ENCODE measurements at places on chromosomes 5 and 9.
A peak's percentile ranks its signal among the peaks of the same experiment; 100 is the strongest.

GRCh38 chr9:114606597-114607207 lies 4.4 kb upstream of the TMEM268 start:
- DNase-seq, result no peak

GRCh38 chr9:90038763-90039162 lies 434.0 kb downstream of the GADD45G start:
- no peak for DNase-seq

GRCh38 chr9:123550797-123551196 lies 194.8 kb downstream of the CRB2 start:
- DNase-seq, result no peak

- no peak for DNase-seq
Observed at GRCh38 chr9:135222881-135223760, 135.7 kb downstream of the OLFM1 start.

GRCh38 chr5:139651043-139651834 lies 3.1 kb downstream of the CXXC5 start:
- no peak for DNase-seq

- DNase-seq, result no peak
Observed at GRCh38 chr9:105269593-105269992, 25.1 kb downstream of the SLC44A1 start.

DNA sequence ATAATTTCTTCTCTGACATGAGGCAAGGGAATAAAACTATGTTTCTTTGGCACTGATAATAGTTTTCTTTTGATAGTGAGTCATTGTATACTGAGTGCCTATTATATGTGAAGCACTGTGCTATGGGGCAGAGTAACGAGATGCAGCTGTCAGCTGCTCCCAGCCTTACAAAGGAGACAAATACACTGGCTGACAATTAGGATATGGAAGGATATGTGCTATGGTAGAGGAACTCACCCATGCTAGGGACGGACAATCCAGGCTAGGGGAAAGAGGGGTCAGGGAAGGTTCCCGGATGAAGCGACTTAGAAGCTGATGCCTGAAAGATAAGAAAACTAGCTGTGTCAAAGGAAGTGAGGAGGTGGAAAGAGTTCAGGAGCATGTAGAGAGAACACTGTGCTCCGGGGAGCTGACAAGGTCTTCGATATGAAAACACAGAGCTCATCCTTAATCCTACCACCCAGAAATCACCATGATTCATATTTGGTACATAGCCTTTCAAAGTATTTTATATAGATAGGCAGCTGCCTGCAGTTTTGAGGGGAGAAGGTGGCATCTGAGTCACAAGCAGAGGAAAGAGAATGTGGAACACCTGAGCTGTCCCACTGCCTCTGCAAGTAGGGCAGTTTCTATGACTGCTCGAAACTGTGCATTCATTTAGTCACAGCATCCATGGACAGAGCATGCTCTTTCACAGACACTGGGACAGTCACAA lies 12.1 kb downstream of the BSPRY start:
- no peak for DNase-seq

DNA sequence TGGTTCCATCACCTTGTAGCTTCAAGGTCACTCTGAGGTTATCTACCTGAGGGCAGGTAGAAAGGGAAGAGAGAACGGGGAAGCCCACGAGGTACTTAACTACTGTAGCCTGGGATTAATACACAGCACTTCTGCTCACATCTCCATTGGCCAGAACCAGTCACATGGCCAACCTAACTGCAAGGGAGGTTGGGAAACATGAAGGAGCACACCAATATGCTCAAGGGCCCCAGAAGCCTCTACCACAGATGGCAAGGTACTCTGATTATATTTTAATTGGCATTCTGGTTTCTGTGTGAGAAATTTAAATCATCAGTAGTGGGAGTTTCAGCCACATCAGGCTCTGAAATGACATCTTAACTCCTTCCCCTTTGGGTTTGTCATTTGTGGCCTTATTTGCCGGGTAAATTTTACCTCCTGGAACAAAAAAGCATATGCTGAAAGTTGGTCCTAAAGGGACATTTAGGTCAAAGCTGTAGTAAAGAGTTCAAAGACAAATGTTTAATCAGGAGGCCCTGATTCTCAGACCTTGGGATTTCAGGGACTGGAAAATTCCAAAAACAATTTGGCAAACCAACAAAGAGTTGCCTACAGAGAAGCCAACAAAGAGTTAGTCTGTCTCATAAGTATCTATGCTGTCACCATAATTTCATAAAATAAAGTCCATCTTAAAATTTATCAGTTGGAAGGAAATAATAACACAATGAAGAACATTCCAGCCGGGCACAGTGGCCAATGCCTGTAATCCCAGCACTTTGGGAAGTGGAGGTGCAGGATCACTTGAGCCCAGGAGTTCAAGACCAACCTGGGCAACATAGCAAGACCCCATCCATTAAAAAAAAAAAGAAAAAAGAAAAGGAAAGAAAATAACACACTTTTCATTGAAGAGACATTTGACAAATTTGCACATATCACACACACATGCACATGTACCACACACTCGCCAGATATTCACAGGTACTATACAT lies 13.8 kb upstream of the MVB12B start:
- DNase-seq, result no peak

DNA sequence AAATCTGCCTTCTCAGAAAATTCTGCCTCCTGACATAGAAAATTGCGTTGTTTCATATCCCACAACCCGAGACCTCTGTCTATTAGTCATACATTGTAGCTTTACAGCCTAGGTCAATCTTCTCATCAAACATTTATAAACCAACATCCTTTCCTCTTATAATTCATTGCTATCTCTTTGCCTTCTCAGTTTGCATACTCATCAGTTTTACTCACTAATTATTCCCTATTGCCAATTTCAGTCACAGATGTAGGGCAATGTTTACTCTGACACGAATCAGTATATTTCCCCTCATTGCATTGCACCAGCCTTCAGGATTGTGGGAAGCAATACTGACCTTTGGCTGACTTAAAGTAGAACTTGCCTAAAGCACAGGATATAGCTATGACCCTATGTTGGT lies 247.2 kb downstream of the CEMIP2 start:
- no peak for DNase-seq

DNA sequence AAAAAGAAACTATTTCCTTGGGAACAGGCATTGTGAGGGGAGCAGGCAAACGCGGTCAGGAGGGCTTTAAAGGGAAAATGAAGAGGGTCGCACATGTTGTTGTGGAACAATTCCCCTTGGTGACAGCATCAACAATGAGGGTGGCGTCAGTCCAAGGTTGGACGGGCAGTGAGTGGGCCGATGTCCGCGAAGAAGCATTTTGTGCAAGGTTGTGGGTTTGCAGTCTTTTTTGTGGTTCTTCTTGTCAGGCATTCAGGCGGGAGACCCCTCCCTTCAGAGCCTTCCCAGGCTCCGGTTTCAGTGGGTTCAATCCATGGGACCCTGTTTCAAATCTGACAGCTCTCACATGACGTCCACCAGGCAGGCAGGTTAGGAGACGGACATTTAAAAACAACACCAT lies 11.1 kb upstream of the SLC6A19 start:
- no peak for DNase-seq

GRCh38 chr5:160534914-160535313 lies 113.3 kb downstream of the PTTG1 start:
- no peak for DNase-seq

DNA sequence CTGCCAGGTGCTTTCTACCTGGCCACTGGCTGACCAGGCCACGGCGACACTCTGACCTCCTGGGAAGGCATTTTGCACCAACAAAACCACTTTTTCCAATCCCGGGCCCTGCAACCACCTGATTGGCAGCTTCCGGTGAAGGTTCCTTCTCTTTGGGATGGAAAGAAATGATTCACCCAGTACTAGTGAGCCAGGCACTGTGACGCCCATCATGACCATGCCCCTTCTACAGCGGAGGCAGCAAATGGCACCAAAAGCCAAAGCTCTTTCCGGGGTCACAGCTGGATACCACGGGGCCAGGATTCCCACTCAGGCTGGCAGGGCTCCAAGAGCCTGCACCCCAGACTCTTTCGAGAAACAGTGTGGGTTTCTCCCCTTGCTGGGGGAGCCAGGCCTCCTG lies 4.7 kb downstream of the NOTCH1 start:
- DNase-seq, result no peak

- DNase-seq, result no peak
Observed at GRCh38 chr5:138523406-138523805, 19.6 kb downstream of the ETF1 start.

- DNase-seq, result no peak
Observed at GRCh38 chr9:94287877-94288513, 28.9 kb downstream of the ZNF169 start.

DNA sequence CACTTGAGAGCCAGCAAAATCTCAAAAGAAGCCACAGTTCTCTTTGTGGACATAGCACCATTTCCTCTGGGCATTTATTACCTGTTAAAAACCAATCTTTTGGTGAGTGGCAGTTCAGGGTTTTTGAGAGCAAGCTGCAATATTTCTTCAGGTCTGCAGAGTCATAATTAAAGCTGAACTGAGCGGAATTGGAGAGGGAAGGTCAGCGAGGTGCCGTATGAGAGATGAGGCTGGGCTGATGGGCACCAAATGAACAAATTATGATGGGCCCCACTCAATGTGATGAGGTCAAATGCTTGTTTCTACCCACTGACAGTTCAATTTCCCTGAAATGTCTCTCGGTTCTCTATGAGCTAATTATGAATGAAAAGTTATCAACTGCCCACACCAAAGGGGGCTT lies 231.9 kb downstream of the AP3B1 start:
- no peak for DNase-seq

GRCh38 chr5:120396186-120396585 lies 67.9 kb upstream of the PRR16 start:
- DNase-seq, result no peak

GRCh38 chr5:34474573-34475021 lies 181.5 kb upstream of the RAI14 start:
- DNase-seq, result no peak

GRCh38 chr5:155082401-155082800 lies 68.8 kb downstream of the KIF4B start:
- no peak for DNase-seq

GRCh38 chr5:168598639-168599038 lies 19.5 kb upstream of the PANK3 start:
- no peak for DNase-seq

DNA sequence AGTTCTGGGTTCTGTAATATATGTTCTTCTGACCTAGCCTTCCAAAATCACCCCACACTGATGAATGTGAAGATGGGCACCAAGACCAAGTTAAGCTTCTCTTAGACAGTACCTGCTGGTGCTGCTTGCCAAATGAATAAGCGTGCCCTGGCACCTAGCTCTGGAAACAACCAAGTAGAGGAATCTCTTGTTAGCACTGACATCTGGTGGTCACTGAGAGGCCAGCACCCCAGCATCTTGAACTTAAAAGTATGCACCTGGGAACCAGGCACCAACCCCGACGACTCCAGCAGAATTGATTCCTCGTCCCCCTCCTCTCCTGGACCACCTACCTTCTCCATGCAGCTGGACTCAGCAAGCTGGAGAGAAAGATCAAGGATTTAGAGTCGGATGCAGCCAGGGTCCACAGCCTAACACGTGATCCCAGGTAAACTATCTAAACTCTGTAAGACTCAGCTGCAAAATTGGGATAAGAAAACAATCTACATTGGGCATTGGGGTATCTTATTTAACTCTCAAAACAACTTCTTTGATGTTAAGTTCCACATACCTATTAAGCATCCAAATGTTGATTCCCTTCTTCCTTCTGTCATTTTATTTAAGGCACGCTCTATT lies 89.8 kb downstream of the SLC1A3 start:
- no peak for DNase-seq

DNA sequence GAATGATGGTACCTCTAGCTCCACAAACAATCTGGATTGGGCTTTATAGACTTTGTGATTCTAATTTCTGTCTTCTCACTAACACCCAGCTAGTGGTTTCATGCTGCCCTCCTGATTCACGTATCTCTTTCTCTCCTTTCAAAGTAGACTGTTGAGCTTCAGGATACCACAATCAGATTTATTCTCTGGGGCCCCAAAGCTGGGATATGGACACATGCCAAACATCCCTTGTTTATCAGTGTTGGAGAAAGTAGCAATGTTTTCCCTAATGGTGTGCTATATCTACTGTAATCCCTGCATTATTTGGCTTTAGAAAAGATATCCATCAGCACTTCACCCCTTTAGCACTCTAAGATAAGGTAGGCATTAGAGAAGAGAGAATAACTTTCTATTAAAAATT lies 361.0 kb downstream of the FGF10 start:
- DNase-seq, result no peak

- no peak for DNase-seq
Observed at GRCh38 chr9:107648153-107648715, 158.7 kb upstream of the KLF4 start.

DNA sequence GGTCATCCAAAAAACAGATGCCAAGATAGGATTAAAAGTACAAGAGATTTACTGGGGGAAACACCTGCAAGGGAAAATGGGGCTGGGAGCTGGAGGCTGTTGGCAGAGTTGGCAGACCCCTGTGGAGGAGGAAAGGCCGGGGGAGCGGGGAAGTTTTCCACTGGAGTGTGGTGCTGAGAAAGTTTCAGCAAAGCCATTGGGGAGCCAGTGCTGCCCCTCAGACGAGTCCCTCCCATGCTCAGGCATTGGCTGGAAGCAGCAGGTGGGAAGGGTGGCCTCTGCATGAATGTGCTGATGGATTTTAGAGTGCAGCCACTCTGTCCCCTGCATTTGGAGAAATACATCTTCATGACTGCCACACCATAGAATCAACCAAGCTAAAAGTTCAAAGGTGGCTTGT lies 52.8 kb downstream of the TTC1 start:
- DNase-seq, result no peak

DNA sequence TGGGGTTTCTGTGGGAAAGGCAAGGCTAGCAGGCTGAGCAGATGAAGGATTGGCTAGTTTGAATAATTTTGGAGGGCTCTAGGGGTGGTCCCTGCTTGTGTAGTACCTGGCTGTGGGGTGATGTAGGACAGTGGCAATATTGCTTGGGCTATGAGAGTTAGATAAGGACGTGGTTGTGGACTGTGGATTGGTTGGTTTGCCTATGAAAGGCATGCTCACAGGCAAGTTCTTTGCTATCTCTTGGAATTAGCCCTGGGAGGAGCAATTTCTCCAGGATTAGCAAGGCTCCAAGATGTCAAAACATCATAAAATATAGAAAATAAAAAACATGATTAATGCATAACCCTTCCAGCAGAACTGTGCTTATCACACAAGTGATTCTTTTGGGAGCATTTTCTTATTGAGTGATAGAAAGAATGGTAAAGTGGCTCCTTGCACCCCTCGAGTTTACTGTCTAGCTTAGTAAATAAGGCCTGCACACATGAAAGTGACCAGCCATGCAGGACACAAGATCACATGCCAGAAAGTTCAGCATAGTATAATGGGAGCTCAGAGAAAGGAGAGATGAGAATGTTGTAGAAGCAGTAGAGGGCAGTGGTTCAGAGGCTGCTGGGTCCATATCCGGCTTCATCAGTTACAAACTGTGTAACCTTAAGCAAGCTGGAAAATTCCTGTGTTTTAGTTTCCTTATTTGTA lies 13.8 kb downstream of the AOPEP start:
- DNase-seq, result no peak

- no peak for DNase-seq
Observed at GRCh38 chr9:73643379-73644013, 491.8 kb downstream of the ANXA1 start.

- peak; percentile 13 for DNase-seq
Observed at GRCh38 chr5:117454716-117455212, 880.1 kb upstream of the SEMA6A start.

GRCh38 chr9:105144076-105144475 lies 100.4 kb upstream of the SLC44A1 start:
- DNase-seq, result no peak
